ENCODE measurements at places on chromosomes 3 and 15.

DNA sequence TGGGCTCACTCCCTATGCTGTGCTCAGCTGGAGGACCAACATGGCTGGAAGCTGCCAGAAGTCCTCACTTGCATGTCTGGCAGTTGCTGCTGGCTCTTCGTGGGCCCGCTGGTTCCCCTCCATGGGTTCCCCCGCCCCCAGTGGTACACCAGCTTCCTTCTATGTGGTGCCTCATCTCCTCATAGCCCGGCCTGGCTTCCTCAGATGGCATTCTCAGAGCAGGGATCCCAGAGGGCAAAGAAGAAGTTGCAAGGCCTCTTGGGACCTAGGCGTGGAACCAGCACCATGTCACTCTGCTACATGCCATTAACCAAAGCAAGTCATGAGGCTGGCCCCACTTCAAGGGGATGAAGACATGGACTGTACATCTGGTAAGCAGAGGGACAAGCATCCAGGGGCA lies 2.9 kb upstream of the CFAP92 start:
- no peak for DNase-seq

DNA sequence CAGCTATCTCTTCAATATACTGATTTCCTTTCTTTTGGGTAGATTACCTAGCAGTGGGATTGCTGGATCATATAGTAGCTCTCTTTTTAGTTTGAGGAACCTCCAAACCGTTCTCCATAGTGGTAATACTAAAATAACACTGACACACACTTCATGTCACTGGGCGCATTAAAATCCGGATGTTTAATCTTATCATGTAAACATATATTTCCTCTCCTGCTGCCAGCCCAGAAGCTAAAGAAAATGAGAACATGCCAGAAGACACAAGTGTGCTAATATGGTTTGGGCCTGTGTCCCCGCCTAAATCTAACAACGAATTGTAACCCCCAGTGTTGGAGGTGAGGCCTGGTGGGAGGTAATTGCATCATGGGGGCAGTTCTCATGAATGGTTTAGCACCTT lies 23.6 kb upstream of the KCNMB2 start:
- DNase-seq: no peak

- DNase-seq: no peak
These were observed 273.9 kb downstream of the ADAMTSL3 start for GRCh38 chr15:83927704-83928391.

- no peak for DNase-seq
These were observed 18.1 kb upstream of the TMEM40 start for GRCh38 chr3:12777171-12777570.

GRCh38 chr3:2790266-2790815 lies 319.8 kb downstream of the IL5RA start:
- DNase-seq: no peak

DNA sequence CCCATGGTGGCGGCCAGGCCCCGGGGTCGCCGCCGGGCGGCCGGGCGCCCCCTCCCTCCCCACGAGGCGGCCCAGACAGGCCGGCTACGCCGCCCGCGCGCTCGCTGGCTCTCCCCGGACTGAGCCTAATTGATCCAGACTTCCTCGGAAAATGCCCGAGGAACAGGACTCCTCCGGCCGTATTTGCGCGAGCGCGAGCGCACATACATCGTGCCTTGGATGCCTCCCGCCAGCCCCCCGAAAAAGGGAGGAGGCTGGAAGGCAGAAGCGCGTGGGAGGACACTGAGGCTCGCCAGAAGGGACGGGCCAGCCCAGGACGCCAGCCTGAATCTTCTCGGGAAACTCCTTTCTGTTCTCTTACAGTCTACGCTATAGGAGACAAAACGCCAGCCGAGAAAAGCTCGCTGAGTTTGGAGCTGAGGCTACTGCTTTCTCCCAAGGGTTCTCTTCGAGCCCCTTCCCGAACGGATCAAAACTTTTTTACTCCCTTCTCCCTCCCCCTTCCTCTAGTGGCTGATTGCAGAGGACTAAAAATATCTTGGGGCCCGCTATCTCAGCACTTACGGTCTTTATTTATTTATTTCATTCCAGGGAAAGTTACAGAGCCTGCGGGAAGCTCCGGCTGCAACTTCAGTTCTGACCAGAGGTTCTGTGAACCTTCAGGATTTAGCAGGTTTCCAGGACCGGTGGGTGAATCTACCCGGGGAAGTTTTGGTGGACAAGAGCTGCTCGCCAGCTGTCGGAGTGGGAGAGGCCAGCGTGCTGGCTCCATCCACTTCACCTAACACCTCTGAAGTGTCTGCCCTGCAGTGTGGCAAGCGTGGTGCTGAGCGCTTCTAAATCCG lies at the start of gene PDZRN3:
Gene PDZRN3 (minus strand): TSS at position 121 of the 845 bp plus-strand sequence.
- no peak for DNase-seq

DNA sequence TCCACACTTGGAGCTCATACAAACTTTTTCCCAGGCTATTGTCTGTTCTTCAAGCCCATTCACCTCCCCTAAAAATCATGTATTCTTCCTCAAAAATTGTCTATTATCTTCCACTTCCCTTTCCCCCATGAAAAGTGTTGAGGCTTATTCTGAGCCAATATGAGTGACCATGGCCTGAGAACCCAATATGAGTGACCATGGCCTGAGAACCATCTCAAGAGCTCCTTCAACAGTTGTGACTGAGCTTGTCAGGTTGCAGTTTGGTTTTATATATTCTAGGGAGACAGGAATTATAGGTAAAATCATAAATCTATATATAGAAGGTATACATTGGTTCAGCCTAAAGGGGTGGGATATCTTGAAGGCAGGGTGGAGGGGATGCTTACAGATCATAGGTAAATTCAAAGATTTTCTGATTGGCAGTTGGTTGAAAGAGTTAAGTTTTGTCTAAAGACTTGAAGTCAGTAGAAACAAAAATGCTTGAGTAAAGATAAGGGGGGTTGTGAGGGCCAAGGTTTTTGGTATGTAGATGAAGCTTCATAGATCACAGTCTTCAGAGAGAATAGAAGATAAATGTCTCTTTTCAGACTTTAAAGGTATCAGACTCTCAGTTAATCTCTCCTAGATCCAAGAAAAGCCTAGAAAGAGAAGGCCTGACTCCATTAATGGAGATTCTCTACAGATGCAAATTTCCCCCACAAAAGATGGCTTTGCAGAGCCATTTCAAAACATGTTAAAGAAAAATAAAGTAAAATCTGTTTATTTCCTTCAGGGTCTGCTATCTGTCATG lies 95.8 kb downstream of the TGFBR2 start:
- DNase-seq: no peak

- no peak for DNase-seq
These were observed 207.0 kb downstream of the FOXP1 start for GRCh38 chr3:71376503-71376902.

DNA sequence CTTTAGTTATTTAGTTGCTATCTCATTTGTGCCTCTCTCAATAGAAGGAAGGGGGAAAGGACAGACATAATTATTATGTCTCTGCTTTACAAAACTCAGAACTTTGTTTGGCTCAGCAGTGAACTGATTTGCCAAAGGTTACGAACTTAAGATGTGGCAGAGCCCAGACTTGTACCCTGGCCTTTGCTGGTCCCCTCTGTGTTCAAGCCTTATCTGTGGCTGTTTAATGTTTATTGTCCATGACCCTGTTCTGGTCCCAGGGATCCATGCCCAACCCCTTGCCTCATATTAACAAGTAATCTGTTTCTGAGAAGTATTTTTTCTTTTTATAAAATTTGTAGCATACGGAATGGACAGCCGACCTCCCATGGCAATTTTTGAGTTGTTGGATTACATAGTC lies 10.7 kb downstream of the SNAPC5 start:
- DNase-seq: no peak

DNA sequence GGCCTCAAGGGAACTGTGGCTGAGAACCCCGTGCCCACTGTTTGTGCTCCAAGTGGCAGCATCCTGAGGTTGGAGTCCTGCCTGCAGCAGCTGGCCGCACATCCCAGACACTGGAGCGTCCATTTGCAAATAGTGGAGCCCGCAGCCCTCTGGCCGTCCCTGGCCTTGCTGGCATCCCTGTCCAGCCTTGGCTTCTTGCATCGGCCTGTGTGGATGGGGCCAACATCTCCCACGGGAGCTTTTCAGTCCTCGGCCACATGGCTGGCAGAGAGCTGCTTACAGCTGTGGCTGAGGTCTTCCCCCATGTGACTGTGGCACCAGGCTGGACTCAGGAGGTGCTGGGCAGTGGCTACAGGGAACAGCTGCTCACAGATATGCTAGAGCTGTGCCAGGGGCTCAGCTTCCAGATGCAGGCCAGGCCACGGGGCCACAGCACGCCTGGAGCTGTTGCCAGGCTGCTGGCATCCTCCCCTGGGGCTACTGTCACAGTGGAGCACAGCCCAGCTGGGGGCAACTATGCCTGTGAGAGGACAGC lies 71.2 kb downstream of the FAM43A start:
- DNase-seq: no peak

- no peak for DNase-seq
These were observed 382.9 kb downstream of the GABRG3 start for GRCh38 chr15:27353856-27354255.

Data from AML-193 (cell line).